Karpas-422 (cell line): ENCODE measurements at places on chromosomes 7 and 10. TPM values are rescaled to one million over a fixed set of nuclear protein-coding genes. Genes with fewer than 3 reads are reported as not detected.

Gene TMEM225B
- total RNA-seq, result 1.6 TPM in 1 of 2 replicates, not detected in the other

DNA sequence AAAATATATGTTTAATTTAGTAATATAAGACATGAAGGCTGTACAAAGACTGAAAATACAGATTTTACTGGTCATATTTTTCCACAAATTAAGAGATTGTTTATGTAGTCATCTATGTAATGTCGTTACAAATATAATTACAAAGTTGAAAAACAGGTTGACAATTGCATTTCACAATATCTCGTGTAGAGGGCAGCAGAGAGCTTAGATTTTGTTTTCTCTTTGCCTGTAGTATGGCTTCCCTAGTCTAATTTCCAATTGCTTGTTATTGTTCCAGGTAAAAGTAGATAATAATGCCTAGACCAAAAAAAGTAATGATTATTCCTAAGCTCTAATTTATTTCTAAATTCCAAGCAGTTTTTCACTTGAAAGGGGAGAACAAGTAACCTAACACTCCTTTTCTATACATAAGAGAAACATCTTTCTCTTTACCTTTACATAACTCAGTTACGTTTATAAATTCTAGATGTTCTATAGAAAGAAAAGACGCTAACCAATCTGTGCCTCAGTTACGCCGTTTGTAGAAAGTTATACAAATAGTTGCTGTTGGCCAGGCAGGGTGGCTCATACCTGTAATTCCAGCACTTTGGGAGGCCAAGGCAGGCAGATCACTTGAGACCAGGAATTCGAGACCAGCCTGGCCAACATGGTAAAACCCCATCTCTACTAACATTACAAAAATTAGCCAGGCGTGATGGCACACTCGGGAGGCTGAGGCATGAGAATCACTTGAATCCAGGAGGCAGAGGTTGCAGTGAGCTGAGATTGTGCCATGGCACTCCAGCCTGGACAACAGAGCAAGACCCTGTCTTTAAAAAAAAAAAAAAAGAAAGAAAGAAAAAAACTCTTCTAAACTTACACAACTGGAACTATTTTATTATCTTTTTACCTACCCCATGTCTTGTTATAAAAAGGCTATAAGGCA lies 30.0 kb downstream of the NET1 start:
- no peak overlapping the region for H3K4me3 ChIP-seq
- H3K4me1 ChIP-seq, result peaks cover 49% of the 10 kb centered on the region
- no peaks in the 10 kb centered on the region for H3K36me3 ChIP-seq
- DNase-seq, result peak; percentile 81

DNA sequence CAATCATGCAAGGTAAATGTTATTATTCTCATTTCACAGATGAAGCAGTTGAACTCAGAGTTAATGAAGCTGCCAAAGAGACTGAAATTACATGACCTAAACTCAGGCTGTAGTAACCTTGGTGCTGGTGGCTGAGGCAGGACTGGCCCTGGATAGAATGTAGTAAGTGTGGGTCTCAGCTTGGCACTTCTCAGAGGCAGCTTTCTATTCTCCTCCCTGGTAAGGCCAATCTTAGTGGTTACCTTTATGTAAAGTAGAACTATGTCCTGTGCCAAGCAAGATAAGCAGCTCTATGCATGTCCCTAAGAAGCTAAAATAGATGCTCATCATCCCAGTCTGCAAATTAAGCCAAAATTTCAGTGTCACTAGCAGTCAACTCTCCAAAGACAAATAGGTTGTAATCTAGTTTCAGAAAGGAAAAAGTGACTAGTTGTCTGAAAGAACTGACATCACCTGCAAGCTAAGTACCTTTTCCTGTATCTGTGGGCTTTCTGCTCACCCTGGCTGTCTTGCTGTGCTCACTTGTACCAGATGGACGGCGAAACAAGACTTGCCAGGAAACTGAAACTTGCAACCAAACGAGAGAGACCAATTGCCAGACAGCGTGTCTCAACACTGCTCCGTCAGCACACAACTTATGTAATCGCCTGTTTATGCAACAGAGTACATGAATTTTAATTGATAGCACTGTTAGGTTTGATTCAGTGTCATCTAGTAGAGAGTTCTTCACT lies 43.7 kb downstream of the CH25H start:
- no peaks in the 10 kb centered on the region for H3K36me3 ChIP-seq
- no peaks in the 10 kb centered on the region for H3K27me3 ChIP-seq
- no peaks in the 10 kb centered on the region for H3K4me1 ChIP-seq
- peak overlapping the region; percentile 22; the same call in 1 of the 2 replicates for H3K4me3 ChIP-seq

- DNase-seq, result no peak
- H3K27ac ChIP-seq, result no peak overlapping the region
- no peaks in the 10 kb centered on the region for H3K27me3 ChIP-seq
- peaks cover 51% of the 10 kb centered on the region for H3K4me1 ChIP-seq
Measured at GRCh38 chr7:2040893-2041270, 191.9 kb downstream of the MAD1L1 start.

Gene TMEM213
- not detected in 2 replicates for total RNA-seq

Gene PLAU
- 3.2 and 6.3 TPM in 2 replicates for total RNA-seq

Gene GJD4
- total RNA-seq, result not detected in 2 replicates

Gene CCL24
- not detected in 2 replicates for total RNA-seq

GRCh38 chr10:6014241-6014761 lies 37.0 kb upstream of the IL15RA start:
- H3K27me3 ChIP-seq, result 0 out of 2 replicates have a peak, but pooled peaks cover 2% of the 10 kb centered on the region
- no peaks in the 10 kb centered on the region for H3K36me3 ChIP-seq
- H3K4me3 ChIP-seq, result no peak overlapping the region
- H3K4me1 ChIP-seq, result no peaks in the 10 kb centered on the region
- DNase-seq, result peak; percentile 82

Gene KEL
- total RNA-seq, result 0.36 TPM in 1 of 2 replicates, not detected in the other

GRCh38 chr7:44378744-44379143 lies 53.4 kb upstream of the CAMK2B start:
- no peaks in the 10 kb centered on the region for H3K27me3 ChIP-seq
- no peak overlapping the region for H3K27ac ChIP-seq
- no peaks in the 10 kb centered on the region for H3K36me3 ChIP-seq
- peaks cover 12% of the 10 kb centered on the region for H3K4me1 ChIP-seq

GRCh38 chr10:83582407-83583095 lies 556.8 kb upstream of the GHITM start:
- H3K4me3 ChIP-seq, result no peak overlapping the region
- H3K27me3 ChIP-seq, result no peaks in the 10 kb centered on the region
- H3K27ac ChIP-seq, result no peak overlapping the region

DNA sequence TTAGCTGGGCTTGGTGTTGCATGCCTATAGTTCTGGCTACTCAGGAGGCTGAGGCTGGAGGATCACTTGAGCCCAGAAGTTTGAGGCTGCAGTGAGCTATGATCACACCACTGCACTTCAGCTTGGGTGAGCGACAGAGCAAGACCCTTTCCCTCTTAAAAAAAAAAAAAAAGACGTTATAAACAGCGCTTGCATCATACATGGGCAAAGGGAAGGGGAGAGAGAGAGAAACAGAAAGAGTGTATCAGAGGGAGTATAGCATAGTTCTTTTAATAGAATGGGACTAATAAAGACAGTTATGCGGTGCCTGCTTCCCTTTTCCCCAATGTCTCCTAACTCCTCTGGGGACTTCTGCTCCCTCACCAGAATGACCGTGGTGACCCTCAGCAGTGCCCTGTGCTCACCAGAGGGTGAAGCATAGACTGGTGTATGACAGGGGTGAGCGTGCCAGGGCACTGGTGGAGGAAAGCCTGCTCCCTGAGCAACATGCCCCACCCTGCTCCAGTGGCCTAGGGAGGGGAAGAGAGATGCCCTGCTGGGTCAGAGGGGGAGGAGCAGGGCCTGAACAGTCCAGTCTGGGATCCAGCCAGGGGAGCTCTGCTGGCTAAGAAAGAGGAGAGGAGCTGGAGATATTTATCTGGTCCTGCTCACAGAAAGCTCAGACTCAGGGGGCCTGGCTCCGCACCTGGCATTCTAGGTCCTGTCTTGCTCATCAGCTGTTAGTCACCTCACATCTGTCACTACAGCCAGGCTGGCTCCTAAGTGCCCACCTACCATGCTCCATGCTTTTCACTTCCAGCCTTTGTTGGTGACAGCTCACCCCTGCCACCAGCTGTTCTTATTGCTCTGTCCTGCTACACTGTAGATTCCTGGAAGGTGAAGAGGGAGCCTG lies 2.2 kb downstream of the PDZD7 start:
- H3K4me3 ChIP-seq, result no peak overlapping the region
- H3K36me3 ChIP-seq, result no peaks in the 10 kb centered on the region
- no peaks in the 10 kb centered on the region for H3K27me3 ChIP-seq

Gene GNGT1
- not detected in 2 replicates for total RNA-seq

DNA sequence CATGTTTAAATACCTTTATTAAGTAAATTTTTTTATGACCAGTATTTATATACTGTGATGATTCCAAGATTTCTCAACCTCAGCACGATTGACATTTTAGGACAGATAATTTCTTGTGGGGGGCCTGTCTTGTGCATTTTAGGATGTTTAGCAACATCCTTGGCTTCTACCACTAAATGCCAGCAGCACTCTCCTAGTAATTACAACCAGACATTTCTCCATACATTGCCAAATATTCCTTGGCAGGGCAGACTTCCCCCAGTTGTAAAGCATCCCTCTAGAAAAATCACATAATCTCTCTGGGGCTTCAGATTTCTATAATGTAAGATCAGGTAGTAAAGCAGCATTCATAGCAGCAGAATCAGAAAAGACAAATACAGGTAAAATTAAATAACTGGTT lies 7.8 kb upstream of the LIPM start:
- H3K27ac ChIP-seq, result no peak overlapping the region
- no peak for DNase-seq
- no peaks in the 10 kb centered on the region for H3K4me1 ChIP-seq
- H3K36me3 ChIP-seq, result no peaks in the 10 kb centered on the region
- no peaks in the 10 kb centered on the region for H3K27me3 ChIP-seq

DNA sequence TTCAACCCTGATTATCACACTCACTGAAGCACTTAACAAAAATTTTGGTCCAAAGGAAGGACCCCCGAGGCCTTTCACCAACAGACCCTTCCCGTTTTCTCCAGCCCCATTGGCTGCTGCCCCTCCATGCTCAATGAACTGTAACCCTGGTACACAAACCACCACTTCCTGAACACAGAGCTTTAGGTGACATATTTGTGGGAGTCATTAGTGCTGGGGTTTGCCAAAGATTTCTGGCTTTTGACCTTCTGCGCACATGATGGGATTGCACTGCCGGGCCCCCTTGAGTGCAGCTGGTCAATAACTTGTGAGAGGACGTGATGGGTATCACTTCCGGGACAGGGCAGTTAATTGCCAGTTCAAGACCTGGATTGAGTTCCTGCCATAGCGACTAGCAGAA lies 9.0 kb upstream of the CAMK1D start:
- H3K36me3 ChIP-seq, result no peaks in the 10 kb centered on the region
- H3K27ac ChIP-seq, result no peak overlapping the region
- no peak overlapping the region for H3K4me3 ChIP-seq
- no peak for DNase-seq
- no peaks in the 10 kb centered on the region for H3K4me1 ChIP-seq

Gene TUBAL3
- total RNA-seq, result 0.11 TPM in 1 of 2 replicates, not detected in the other

DNA sequence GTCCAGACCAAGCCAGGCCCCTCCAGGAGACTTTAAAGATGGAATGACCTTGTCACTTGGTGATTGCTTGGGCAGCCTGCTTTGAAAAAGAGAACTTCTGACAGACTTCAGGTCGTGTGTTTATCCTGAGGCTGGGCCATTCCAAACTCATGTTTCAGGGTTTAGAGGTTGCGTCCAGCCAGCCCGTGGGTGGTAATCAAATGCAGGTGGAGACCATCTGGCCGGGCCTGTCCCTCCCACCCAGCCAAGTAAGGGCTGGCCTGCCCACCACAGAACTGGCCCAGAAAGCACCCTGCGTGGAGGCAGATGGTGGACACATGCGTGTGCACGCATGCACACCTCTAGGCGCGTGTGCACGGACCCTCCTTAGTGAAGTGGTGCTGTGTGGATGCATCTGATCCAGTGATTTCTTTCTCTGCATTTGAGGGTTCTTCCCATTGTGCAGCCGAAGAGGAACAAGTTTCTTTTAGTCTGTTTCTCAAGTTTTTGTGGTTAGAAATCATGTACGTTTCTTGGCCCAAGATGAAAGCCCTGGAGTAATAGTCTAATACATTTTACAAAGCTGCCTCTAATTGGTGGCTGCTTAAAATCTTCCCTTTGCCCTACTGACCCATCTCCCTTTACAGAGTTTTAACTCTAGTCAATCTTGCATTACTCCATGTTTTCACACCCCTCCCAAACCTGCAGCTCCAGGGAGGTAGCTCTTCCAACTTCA lies 43.0 kb downstream of the SUFU start:
- DNase-seq, result no peak
- no peaks in the 10 kb centered on the region for H3K4me1 ChIP-seq
- H3K27ac ChIP-seq, result no peak overlapping the region
- no peak overlapping the region for H3K4me3 ChIP-seq

DNA sequence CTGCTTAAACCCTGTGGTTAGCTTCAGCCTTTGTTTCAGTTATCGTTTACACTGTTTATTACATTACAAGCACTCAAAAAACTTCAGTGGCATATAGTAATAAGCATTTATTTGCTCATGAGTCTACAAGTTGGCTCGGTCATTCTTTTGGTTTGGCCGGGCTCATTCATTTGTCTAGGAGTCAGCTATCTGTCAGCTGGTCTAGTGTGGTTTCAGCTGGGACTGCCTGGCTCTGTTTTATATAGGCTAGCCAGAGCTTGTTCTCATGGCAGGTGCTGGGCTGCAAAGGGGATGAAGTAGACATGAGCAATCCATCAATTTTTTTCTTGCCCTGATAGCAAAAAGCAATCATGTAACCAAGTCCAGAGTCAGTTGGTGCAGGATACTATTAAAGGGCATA lies 103.6 kb downstream of the MKLN1 start:
- H3K27me3 ChIP-seq, result no peaks in the 10 kb centered on the region
- DNase-seq, result no peak
- no peak overlapping the region for H3K4me3 ChIP-seq
- H3K27ac ChIP-seq, result no peak overlapping the region
- H3K36me3 ChIP-seq, result peaks cover 22% of the 10 kb centered on the region

DNA sequence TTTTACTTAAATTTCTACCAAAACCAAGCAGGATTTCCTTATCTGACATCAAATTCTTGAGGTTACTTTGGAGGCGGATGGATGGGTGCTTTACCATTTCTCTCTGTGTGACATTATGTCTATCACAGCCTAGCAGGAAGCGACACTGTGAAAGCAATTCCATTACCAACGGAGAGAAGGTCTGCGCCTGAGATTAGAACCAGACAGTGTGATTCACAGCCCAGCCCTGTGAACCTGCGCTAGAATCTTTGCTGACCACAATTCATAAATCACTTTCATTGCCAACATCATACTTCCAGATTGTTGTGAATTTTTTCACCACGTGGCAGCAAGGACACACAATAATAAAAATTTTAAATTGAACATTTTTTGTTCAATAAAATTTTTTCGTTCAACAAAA lies 126.5 kb downstream of the CUBN start:
- no peak overlapping the region for H3K4me3 ChIP-seq
- H3K4me1 ChIP-seq, result no peaks in the 10 kb centered on the region
- no peaks in the 10 kb centered on the region for H3K27me3 ChIP-seq
- H3K27ac ChIP-seq, result no peak overlapping the region
- H3K36me3 ChIP-seq, result no peaks in the 10 kb centered on the region

- H3K4me3 ChIP-seq, result no peak overlapping the region
- no peaks in the 10 kb centered on the region for H3K4me1 ChIP-seq
- DNase-seq, result no peak
- no peak overlapping the region for H3K27ac ChIP-seq
- no peaks in the 10 kb centered on the region for H3K36me3 ChIP-seq
- no peaks in the 10 kb centered on the region for H3K27me3 ChIP-seq
Measured at GRCh38 chr7:67821116-67821515, 824.5 kb downstream of the TYW1 start.

Gene MKRN1
- total RNA-seq, result 68.8 and 89.3 TPM in 2 replicates

Gene CEP55
- total RNA-seq, result 14.6 and 16.5 TPM in 2 replicates

GRCh38 chr10:1159131-1160061 lies 103.2 kb downstream of the WDR37 start:
- H3K36me3 ChIP-seq, result no peaks in the 10 kb centered on the region
- no peak overlapping the region for H3K4me3 ChIP-seq
- no peaks in the 10 kb centered on the region for H3K27me3 ChIP-seq
- no peak overlapping the region for H3K27ac ChIP-seq
- H3K4me1 ChIP-seq, result peaks cover 12% of the 10 kb centered on the region
